ENCODE measurements at places on chromosomes 1 and 21. TPM values are rescaled to one million over a fixed set of nuclear protein-coding genes. Genes with fewer than 3 reads are reported as not detected.

C1orf116 gene
- 0.86 TPM for total RNA-seq

GNAT2 gene
- not detected for total RNA-seq

LAMC2 gene
- 13.9 TPM for total RNA-seq

GPR3 gene
- 0.86 TPM for total RNA-seq

GRCh38 chr1:183652547-183653461 is at the start of gene APOBEC4:
APOBEC4 (minus strand) TSS chr1:183653316; CDS start chr1:183648781, 4,535 bp downstream.
- no peaks in the 10 kb centered on the region for H3K27me3 ChIP-seq
- no peaks in the 10 kb centered on the region for H3K36me3 ChIP-seq
- no peak for DNase-seq
- H3K4me1 ChIP-seq, result no peaks in the 10 kb centered on the region

- H3K27ac ChIP-seq, result no peak overlapping the region
- H3K4me3 ChIP-seq, result no peak overlapping the region
- peak; percentile 22 for DNase-seq
- H3K27me3 ChIP-seq, result no peaks in the 10 kb centered on the region
- H3K36me3 ChIP-seq, result no peaks in the 10 kb centered on the region
- no peaks in the 10 kb centered on the region for H3K4me1 ChIP-seq
These were observed 90.4 kb downstream of the KCNK1 start for GRCh38 chr1:233704170-233704897.

DNA sequence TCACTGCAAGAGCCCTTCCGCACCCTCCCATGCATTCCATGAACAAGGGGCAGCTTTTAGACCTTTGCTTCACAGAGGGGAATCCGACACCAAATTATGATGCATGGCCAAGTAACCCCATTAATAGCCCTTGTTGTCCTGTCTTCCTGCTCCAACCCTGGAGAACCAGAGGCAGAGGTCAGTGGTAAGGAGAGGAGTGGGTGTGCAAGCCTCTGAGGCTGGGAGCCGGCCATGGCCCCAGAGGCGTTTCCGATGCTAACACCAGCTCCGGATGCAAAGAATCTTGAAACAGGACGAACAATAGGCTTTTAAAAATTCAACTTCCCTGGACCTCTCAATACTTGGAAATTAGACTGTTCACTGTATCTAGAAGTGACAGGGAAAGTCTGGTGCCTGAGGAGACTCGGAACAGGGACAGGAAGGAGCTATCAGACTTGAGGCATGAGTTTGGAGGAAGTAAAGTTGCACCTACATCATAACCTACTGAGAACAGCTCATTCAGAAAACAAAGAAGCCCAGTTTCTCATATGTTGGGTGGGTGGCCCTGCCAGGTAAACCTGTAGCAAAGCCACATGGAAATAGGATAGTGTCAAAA is 101.2 kb upstream of the ERG start:
- no peak overlapping the region for H3K27ac ChIP-seq
- peaks cover 25% of the 10 kb centered on the region for H3K27me3 ChIP-seq
- no peak overlapping the region for H3K4me3 ChIP-seq
- H3K36me3 ChIP-seq, result no peaks in the 10 kb centered on the region
- H3K4me1 ChIP-seq, result peaks cover 5% of the 10 kb centered on the region

GRCh38 chr1:198088360-198089071 is 68.3 kb upstream of the NEK7 start:
- DNase-seq, result peak; percentile 88
- H3K27ac ChIP-seq, result peak overlapping the region; percentile 44
- H3K27me3 ChIP-seq, result no peaks in the 10 kb centered on the region
- no peaks in the 10 kb centered on the region for H3K36me3 ChIP-seq
- no peaks in the 10 kb centered on the region for H3K4me1 ChIP-seq

Data from astrocyte (in vitro differentiated cells and primary cell).